Femur (tissue), 1 donor: ENCODE measurements at places on chromosomes 5 and 9.

- no peak for DNase-seq
Measured at GRCh38 chr5:181153814-181154213, 6.4 kb downstream of the OR2V2 start.

DNA sequence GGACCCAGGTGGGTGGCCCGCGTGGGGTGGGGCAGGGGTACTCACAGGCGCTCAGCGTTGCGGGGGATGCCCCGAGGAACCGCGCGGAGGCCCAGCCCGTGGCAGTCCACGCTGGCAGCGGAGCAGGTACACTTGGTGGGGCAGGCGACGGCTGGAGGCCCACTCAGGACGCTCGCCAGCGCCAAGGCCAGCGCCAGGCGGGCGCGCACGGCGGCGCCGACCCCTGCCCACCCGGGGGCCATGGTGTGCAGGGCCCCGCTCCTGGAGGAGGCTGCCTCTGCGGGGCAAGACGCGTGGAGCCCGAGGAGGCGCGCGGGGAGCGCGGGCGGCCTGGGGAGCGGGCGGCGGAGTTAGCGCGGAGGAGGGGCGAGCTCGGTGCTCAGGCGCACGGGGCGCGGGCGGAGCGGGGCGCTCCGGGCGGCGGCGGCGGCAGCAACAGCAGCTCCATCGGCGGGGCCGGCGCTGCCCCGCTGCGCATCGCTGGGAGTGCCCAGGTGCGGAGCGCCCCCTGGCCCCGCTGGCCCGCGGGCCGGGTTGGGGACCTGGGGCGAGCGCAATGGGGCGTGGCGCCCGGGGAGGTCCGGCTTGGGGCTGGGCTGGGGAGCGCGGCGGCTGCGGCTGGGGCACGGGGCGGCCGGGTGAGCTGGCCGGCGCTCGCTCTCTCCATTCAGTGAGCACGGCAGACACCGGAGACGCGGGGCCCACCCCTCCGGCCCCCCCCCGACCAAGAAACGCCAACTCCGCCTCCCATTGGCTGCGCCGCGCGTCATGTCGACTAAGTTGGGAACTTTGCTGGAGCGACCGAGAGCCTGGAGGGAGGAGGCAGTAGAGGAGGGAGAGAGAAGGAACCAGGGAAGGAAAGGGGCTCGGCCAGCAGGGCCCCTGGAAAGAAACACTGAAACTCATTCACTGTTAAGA, at the start of gene SLIT3:
SLIT3 (minus strand) TSS at position 672 of the 918 bp plus-strand sequence; CDS start at position 242, 430 bp downstream.
- DNase-seq: peak; percentile 93

DNA sequence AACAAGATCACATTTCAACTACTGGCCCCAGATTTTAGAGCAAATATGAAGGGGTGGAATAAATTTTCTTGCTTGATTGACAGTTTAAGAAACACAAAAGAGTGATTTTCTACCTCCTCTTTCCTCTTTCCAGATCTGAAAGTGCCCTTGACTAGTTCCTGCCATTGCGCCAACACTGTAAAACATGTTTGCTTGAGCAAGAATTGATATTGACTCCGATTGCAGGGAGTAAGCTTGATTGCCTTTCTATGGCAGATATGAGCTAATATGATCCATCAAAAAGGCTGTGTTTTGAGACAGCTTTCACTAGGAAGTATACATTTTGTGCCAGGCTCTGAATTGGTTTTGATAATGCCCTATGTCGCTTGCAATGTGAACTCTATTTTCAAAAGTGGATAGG, 508.8 kb downstream of the SEMA5A start:
- no peak for DNase-seq

DNA sequence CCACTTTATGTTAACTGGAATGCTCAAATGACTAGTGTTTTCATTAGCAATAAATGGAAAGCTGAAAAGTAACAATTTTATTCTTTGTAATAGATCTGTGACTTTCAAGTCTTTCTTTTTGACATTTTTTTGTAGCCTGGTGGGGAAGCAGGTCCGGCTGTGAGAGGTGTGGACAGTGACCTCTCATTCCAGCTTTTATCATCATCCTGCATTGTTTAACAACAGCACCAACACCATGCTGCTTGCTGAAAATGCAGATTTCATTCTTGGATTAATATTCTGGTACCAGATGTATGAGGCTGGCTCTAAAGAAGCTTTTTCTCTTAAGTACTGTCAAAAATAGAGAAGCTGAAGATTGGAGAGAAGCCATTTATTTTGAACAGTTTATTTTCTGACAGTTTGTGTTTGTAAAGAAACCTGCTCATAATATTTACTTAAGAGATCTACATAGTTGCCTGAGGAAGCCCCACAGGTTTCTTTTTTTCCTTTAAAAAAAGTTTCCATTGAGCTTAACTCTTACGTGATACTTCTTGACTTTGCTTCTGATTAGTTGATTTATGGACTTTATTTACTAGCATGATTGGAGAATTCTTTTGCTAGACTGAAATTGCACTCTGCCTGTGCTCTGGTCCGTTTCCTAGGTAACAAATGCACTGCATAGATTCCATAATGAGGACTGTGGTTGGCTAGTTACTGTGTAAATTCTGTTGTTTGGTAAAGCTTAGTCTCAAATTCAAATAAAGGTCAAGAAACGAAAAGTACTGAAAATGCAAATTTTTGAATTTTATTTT, 3.4 kb downstream of the KIAA1958 start:
- no peak for DNase-seq

DNA sequence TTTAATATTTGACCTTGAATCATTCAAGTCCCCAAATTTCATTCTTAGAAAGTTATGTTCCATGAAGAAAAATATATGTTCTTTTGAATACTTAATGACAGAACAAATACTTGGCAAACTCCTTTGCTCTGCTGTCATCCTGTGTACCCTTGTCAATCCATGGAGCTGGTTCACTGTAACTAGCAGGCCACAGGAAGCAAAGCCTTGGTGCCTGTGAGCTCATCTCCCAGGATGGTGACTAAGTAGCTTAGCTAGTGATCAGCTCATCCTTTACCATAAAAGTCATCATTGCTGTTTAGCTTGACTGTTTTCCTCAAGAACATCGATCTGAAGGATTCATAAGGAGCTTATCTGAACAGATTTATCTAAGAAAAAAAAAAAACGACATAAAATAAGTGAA, 65.4 kb downstream of the WDR41 start:
- DNase-seq: no peak

- DNase-seq: no peak
Measured at GRCh38 chr5:74295676-74296075, 344.9 kb downstream of the ENC1 start.

- no peak for DNase-seq
Measured at GRCh38 chr5:177432143-177432838, 5.8 kb downstream of the GRK6 start.

- DNase-seq: no peak
Measured at GRCh38 chr5:18314192-18314778, 680.0 kb downstream of the TAF11L14 start.

GRCh38 chr9:20568400-20568799, 53.9 kb downstream of the MLLT3 start:
- DNase-seq: no peak

GRCh38 chr9:108709997-108710396, 145.8 kb downstream of the ACTL7B start:
- no peak for DNase-seq

DNA sequence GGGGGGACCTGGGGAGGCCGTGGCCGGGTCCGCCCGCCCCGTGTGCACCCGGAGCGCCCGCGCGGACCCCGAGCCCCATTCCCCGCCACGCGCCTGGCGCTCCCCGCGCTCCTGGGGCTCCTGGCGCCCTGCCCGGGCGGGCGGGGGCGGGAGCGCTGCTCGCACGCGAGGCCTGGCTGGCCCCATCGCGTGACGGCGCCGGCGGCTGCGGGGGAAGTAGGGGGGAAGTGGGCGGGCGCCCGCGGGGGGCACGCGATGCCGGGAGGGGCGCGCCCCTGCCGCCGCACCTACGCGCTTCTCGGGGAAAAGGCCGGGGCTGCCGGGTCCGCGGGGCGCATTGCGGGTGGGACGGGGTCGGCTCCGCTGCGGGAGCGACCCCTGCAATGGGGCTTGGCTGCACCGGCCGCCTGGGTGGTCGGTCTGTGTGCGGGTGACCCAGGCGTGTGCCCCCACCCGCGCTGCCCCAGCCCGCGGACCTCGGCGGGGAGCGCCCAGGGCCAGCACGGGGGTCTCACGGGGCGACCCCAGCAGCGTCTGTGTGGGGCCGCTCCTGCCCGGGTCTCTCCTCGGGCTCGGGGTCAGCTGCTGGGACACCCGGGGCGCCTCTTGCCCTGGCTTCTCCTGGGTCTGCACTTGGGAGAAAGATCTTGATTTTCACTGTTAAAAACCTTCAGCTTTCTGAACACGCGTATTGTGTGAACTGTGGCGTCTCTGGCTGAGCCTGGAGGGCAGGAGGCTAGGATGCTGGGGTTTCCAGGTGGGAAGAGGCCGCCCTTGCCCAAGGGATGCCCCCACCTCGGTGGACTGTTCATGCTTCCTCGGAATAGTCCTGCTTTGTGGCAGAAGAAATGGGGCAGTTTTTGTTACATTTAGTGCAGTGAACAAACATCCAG, 52.4 kb downstream of the AHRR start:
- peak; percentile 69 for DNase-seq

DNA sequence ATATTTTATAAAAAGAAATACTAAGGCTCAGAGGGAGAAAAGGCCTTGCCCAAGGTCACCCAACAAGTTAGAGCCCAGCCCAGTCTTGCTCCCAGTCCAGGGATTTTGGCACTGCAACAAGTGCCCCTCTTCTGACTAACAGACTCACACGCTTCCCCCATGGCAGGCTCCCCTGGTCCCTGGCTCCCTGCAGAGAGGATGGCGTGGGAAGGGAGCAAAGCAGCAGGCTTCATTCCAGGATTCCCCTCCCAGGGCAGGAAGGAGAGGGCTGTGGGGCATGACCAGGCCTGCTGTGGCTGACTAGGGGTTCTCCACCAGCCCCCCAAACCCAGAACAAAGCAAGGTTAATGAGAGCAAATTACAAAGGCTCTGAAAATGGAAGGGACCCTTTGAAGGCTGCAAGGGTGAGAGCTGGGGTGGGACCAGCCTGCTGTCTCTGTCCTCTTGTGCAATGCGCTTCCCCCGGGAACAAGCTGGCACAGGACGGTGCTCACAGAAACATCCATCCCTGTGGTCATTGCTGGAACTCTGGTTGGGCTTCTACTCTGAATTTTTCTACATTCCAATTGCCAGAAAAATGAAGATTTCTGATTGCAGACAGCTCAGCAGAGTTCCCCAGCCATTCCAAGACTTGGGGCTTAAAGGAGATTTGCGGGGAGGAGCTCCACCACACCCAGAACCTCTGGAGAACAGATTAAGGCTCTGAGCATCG, 37.1 kb upstream of the FAT2 start:
- DNase-seq: no peak

- DNase-seq: no peak
Measured at GRCh38 chr5:116672203-116672602, 97.6 kb upstream of the SEMA6A start.

DNA sequence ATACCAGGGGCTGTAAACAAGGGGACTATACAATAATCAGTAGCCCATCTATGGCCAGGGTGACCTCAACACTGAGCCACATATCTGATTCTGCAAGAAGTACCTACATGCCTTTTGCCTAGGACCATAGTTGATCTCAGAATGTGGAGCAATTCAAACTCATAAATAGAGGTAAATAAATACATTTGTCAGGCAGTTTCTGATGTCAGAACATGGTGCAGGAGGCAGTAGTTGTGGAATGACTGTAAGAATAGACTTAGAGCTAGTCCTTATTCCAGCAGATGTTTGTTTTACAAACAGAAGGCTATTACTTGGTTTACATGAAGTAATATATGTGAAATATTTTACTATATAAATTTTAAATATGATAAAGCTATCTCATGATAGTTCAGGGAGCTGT, 330.7 kb upstream of the DAB2 start:
- DNase-seq: no peak

GRCh38 chr9:5509573-5509972, 758 bp upstream of the PDCD1LG2 start:
- no peak for DNase-seq

DNA sequence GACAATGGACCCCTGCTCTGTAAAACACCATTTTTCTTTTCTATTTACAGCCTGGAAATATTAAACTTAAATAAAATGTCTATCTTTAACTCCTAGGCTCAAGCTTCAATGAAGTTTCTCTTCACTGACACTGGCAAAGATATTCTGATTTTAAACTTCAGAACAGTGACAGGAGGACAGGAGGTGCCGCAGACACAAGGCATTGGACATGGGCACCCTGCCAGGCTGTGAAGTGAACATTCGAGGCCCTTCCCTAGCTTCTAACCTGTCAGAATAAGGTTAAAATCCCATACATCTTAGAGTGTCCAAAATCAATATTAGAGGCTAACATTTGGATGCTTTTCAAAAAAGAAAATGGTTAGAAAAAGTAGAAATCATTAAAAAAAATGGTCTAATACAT, 9.2 kb downstream of the SEMA5A start:
- DNase-seq: no peak

GRCh38 chr5:72268753-72269410, 51.2 kb downstream of the MRPS27 start:
- no peak for DNase-seq

DNA sequence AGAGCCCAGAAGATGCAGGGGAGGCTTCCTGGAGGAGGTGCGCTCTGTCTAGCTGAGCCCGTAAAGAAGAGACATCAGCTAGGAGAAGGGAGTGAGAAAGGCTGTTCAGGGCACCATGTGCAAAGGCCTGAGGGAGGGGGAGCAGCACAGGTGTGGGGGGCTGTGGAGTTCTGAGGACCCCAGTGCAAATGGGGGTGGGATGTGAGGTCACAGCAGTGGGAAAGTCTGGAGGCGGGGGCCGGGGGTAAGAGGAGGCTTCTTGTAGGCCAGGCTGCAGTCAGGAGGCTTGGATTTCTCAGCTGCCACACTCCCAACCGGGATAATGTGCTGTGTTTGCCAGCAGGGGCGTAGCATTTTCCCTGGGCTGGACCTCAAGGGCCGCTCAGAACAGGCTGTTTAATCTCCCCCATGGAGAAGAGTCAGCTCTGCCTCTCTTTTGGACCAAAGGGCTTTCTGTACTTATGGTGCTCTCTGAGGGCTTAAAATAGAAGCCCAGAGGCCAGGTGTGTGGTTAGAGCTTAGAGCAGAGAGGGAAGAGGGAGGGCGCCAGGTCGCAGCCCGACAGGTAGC, 5.7 kb downstream of the NEURL1B start:
- DNase-seq: no peak

GRCh38 chr5:53479590-53480415, 626 bp upstream of the FST start:
- DNase-seq: peak; percentile 87

GRCh38 chr5:150428106-150428876, 15.6 kb upstream of the CD74 start:
- peak; percentile 43 for DNase-seq

DNA sequence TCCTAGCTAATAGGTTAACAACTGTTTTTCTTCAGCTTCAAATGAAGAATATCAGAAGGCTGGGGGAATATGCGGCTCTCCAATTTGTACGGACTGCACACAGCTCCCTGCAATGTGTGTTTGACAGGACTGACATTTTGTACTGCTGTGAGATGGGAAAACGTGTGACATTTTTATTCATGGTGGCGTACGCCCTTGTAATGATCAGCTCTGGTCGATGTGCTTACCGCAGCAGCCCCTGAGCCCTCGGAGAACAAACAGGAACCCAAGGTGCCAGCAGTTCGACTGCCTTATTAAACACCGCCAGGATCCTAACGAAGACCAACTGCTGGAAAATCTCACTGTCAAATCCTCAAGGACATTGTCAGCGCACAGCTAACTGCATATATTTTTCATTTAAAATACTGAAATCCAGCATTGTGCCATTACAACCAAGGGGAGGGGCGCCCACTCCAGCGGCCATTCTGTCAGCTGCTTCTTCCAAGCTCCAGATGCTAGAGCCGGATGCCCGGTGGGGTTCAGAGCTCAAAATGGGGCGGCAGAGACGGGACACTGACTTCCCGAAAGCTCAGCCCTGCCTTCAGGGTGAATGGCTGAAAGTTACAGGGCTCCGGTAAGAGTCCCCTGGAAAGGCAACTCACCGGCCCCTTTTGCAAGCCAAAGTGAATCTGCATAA, 66.8 kb downstream of the CRB2 start:
- no peak for DNase-seq

- no peak for DNase-seq
Measured at GRCh38 chr9:23229890-23230317, 596.1 kb downstream of the ELAVL2 start.
